Right ventricle myocardium superior (tissue), 1 donor: ENCODE measurements at places on chromosomes 16 and 17. TPM values are rescaled to one million over a fixed set of nuclear protein-coding genes. Genes with fewer than 3 reads are reported as not detected.
A peak's percentile ranks its signal among the peaks of the same experiment; 100 is the strongest.

Gene ZPBP2
- not detected for total RNA-seq

Gene TAT
- total RNA-seq, result 0.13 TPM

DNA sequence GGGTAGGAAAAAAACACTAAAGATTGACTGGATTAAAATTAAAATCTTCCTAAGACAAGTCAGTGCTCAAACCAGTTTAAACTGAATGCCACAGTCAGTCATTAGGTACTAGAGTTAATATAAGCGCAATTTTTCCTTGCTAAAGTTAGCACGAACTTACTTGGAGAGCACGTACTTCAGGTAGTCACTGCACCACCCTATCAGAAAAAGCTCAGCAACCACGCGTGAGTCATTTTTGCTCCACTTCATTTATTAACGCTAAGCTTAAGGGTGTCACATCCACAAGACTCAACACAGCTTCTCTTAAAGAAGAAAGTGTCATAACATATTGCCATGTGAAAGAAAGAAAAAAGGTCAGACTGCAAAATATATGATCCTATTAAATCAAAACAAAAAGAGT lies 53.1 kb downstream of the TEX2 start:
- no peak for DNase-seq

DNA sequence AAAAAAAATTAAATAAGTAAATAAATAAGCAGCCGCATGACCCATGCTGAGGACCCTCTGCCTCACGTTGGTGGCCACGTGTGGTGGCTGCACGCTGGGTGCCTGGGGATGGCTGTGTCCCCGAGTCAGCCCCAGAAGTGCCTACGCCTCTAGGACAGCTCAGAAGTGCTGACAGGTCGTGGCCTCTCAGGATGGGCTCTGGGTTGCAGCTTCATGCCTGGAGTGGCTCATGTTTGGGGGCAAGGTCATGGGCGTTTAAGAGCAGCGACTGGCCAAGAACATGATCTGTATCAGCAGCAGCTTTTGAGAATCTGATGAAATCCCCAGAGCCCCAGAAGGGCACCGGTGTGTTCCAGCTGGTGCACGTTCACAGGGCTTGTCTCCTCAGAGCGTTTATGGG lies 26.8 kb upstream of the CAPN15 start:
- peak; percentile 74 for DNase-seq

DNA sequence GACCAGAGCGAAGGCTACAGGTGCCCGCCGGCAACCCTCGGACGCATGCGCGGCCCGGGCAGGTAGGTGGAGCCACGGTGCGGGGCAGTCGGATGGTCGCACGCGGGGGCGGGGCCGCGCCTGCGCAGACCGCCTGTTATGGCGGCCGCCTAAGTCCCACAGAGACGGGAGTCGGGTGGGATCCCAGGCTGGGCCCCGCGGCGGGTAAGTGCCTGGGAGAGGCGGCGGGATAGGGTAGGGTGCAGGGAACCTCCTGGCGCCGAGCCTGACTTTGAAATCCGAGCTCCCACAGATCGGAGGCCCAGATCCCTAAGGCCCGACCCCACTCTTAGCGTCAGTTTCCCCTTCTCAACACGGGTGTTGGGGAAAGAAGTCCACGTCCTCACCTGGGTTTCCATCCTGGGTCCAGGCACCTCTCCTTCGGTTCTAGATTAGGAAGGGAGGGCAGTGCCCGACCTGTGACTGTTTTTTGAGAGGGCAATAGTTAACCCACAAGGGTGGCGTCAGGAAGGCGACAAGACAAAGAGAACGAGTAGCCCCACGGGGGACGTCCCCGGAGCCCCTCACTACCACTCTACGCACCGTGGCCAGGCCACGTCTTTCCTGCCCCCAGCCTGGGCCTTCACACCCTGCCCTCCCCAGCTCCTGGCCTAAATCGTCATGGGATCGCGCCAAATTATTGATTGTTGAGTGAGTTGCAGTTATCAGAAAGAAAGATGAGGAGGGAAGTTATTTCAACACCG lies at the start of gene METTL22:
TSS of gene METTL22 (plus strand) at position 127 of the 743 bp plus-strand sequence. CDS start 3,968 bp downstream, outside the sequence.
- peak; percentile 97 for DNase-seq

- no peak for DNase-seq
These were observed 40.7 kb upstream of the SLC38A10 start for GRCh38 chr17:81335773-81336157.

DNA sequence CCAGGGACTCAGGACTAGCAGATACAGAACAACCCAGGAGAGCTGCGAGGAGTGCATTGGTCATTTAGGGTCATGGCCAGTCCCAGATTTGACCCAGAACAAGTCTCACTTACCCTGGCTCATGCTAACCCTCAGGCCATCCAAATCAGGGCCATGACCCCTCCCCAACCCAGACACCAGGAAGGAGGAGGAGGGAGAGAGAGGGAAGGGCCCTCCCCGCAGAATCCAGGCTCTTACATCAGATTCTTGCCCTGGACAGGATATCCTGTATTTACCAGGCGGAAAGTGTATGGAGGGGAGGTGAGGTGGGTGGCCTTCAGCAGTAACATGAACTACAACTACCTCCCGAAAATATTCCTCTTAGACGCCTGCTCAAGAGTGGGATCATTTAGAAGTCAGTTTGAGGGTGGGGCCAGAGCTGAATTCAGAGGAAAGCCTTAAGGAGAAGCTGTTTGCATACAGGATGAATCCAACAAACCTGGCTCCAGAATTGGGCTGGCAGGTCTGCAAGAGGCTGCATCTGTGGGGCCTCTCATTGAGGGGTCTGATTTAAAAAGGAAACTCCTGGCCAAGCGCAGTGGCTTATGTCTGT lies 2.1 kb downstream of the VAT1 start:
- DNase-seq, result no peak

- DNase-seq, result no peak
These were observed 39.5 kb upstream of the SDK2 start for GRCh38 chr17:73683771-73684170.

Gene KRTAP4-4
- total RNA-seq, result not detected

Gene SLC4A1
- 0.30 TPM for total RNA-seq
